ENCODE measurements at places on chromosomes 7 and 10. TPM values are rescaled to one million over a fixed set of nuclear protein-coding genes. Genes with fewer than 3 reads are reported as not detected.

GRCh38 chr7:11702938-11703337 lies 129.1 kb downstream of the THSD7A start:
- DNase-seq, result no peak

- DNase-seq, result peak; percentile 73
These were observed 29.8 kb downstream of the PLAU start for GRCh38 chr10:73940634-73941221.

DNA sequence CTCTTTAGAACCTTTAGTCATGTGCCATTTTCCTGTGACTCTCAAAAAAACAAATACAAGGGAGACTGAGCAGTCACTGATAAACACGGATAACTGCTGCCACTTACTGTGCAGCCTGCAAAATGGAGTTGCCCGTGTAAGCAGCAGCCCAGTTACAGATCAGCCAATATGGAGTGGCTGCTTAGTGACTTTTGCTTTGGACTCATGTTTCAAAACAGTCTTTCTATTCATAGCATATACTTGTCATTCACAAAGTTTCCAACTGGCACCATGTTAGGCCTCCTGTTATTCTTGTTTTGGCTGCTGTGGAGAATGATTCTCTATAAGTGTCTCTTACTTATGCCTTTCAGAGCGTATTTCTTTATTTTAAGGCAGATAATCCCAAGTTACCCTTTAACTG lies 3.0 kb downstream of the FAM204A start:
- no peak for DNase-seq

- no peak for DNase-seq
These were observed 11.9 kb upstream of the PTPN12 start for GRCh38 chr7:77525231-77525630.

DNA sequence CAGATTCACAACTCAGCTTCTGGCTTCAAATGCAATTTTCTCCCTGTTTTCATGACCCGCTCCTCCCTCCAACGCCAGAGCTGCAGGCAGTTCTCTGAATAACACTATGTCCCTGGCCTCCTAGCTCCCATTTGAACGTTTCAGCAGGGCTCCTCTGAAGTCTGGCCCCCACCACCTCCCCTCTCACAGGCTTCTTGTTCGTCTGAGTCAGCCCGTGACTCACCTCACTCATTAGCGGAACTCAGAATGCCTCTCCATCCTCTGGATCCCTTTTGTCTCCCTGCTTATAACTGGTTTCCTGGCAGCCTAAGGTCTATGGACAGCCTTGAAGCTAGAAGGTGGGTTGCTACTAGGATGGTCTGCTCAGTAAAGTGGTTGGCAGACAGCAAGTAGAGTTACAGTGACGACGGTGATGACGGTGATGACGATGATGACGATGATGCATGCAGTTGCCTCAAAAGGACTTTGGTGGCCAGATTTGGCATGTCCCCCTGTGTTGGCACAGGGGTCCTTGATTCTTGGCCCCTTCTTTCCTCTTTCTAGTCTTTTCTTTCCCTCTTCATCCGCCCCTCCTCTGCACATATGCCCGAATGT lies 83.3 kb upstream of the MKLN1 start:
- DNase-seq, result no peak

GRCh38 chr7:85614684-85615083 lies 427.8 kb upstream of the SEMA3D start:
- DNase-seq, result no peak

DNA sequence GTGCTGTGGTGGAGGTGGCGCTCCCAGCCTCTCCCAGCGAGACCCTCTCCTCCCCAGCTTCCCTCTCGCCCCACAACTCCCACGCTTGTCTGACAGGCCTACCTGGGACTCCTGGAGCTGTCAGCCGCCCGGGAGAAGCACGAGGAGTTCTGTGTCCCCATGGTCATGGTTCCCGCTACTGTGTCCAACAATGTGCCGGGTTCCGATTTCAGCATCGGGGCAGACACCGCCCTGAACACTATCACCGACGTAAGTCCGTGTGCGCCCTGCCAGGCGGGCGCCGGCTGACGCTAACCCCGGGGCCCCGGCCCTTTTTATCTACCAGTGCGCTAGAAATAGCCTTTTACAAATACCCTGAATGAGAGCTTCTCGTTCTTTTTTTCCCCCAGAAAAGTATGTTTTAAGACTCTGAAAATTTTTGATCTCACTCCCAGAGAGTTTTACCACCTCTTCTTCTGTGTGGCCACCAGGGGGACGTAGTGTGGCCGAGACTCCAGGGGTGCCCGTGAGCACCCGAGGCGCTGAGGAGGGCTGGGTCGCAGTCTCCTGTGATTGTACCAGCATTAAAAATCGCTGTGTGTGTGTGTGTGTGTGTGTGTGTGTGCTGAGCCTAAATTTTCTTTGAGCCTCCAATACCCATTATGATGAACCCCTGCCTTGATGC lies 52.6 kb downstream of the PFKP start:
- DNase-seq, result peak; percentile 48

DNA sequence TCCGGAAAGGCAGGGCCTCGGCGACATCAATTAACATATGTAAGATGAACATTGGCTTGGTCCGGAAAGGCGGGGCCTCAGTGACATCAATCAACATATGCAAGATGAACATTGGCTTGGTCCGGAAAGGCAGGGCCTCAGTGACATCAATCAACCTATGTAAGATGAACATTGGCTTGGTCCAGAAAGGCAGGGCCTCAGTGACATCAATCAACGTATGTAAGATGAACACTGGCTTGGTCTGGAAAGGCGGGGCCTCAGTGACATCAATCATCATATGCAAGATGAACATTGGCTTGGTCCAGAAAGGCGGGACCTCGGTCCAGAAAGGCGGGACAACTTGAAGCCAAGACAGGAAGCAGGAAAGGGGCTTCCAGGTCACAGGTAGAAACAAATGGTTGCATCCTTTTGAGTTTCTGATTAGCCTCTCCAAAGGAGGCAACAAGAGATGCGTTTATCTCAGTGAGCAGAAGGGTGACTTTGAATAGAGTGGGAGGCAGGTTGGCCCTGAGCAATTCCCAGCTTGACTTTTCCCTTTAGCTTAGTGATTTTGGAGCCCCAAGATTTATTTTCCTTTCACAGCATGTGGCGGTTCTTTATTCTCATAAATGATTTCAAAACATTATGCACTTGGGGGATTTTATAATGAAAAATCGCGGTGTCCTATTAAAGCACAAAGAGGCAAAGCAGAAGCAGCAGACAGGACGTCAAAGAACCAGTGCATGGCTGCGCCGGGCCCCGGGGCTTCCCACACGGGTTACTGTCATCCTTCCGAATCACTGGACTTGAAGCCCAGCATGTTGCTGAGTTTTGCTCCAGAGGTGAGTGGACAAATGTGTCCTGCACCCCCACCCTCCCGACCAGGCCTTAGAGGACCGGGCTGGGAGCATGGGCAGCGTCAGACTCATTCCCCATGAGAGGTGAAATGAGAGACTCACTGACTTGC lies 43.1 kb upstream of the EN2 start:
- no peak for DNase-seq

- no peak for DNase-seq
These were observed 4.0 kb upstream of the SVOPL start for GRCh38 chr7:138705167-138705566.

GRCh38 chr10:14891151-14891550 lies 12.5 kb downstream of the SUV39H2 start:
- DNase-seq, result no peak

DNA sequence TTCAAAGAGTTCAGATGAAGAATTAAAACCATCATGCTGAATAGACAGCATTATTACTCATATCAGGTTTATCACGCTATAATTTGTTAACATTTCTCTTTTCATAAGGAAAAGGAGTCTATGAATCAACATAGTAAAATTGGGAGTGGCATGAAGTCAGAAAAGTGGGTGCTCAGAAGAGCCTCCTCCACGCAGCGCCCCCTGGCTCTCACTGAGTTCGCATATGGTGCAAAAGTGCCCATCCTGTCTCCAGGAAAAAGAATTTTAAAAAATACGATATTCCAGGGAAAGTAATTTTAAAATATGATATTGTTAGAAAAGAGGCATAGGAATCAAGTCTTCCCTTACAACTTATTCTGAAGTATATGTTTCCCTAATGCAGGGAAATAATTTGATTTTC lies 176.3 kb upstream of the TCERG1L start:
- DNase-seq, result no peak

GRCh38 chr7:91811236-91811635 lies 69.3 kb downstream of the MTERF1 start:
- no peak for DNase-seq

DNA sequence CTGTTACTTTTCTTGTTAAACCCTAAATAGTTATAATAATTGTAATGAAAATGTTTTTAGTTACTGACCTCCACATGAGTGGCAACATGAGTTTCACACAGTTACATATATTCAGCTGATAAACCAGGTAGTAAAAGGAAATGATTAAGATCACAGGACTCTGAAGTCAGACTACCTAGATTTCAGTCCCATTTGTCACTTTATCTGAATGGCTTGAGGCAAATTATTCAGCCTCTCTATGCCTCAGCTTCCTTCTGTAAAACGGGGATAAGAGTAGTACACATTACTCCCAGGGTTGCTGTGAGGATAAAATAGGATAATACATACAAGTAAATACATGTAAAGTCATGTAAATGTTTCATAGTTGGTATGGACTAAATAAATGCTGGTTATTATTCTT lies 254.3 kb upstream of the LRRTM3 start:
- DNase-seq, result no peak

DNA sequence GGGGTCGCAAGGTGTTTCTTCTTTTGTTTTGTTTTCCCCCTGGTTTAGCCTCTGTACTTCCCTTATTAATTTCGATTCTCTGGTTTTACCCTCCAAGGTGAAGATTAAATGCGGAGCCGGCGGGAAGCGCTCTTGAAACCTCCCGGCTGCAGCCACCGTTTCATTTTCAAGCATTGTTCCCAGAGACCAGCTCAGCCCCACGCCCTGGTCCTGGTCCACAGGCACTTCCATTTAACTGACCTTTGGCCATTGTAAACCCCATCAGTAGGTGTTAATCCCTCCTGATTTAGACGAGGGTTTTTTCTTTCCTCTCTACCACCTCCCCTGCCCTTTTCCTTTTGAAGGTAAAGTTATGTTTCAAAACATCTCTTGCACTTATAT lies 39.2 kb upstream of the ENO4 start:
- DNase-seq, result no peak

DNA sequence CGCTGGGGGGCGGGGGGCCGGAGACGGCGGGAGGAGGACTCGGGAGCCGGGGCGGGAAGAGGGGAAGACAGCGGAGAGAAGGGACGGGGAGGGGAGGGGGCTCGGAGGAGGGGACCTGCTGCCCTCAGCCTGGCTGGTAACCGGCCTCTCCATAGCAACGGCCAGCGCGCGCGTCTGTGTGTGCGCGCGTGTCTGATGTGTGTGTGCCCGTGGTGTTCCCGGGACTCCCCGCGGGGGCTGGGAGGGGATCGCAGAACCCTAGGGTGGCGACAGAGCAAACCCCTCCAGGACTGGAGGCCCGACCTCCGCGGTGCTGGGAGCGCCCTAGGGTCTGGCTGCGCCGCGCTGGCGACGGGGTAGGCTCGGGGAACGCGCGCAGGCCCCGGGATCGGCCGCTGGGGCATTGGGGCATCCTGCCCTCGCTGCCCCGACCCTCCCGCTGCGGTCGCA lies 356.3 kb downstream of the DNAJB6 start:
- DNase-seq, result no peak

- DNase-seq, result no peak
These were observed 15.7 kb upstream of the ERLIN1 start for GRCh38 chr10:100201549-100201948.

GRCh38 chr10:121500701-121501332 lies 97.4 kb downstream of the FGFR2 start:
- no peak for DNase-seq

DNA sequence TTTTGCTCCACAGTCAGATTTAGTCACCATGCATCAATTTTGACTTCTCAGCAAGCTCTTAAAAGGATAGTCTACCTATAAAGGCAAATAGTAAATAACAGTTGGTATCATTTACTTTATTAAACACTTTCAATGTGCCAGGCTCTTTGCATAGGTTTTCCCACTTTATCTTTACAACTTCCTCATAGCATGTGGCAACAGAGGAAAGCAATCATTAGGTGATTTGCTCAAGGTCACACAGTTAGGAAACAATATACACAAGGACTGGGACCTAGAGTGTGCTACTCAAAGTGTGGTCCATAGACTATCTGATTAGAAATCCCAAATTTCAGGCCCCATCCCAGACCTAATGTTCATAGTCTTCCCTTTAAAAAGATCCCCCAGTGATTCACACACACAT lies 212.3 kb downstream of the MTERF1 start:
- DNase-seq, result no peak

DNA sequence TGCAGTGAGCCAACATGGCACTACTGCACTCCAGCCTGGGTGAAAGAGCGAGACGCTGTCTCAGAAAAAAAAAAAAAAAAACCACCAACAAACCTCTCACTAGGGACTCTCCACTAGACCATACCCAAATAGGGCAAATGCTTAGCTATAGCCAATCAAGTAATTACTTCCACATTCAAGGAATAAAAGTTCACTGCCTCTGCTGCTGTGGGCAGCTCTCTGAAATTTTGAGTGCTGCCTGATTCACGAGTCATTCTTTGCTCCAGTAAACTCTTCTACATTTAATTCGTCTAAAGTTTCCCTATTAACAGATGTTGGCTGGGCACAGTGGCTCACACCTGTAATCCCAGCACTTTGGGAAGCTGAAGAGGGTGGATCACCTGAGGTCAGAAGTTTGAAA lies 4.7 kb upstream of the NRBF2 start:
- DNase-seq, result no peak

GRCh38 chr7:129401967-129402860 lies 32.0 kb upstream of the STRIP2 start:
- no peak for DNase-seq

- no peak for DNase-seq
These were observed 59.6 kb downstream of the NEURL1 start for GRCh38 chr10:103552856-103553742.

GRCh38 chr7:87345962-87346371 lies 503 bp downstream of the CROT start:
- no peak for DNase-seq

GRCh38 chr10:1419796-1420610 lies 317.3 kb downstream of the ADARB2 start:
- no peak for DNase-seq

- no peak for DNase-seq
These were observed 99.6 kb downstream of the KLF6 start for GRCh38 chr10:3685384-3685783.

- DNase-seq, result no peak
These were observed 30.0 kb downstream of the GUSB start for GRCh38 chr7:65951837-65952578.

The LRRN3 gene
- total RNA-seq, result under 0.01 TPM

The FOXI2 gene
- total RNA-seq, result 0.54 TPM

The AQP1 gene
- 0.81 TPM for total RNA-seq

The INSIG1 gene
- 95.9 TPM for total RNA-seq

The ANXA7 gene
- total RNA-seq, result 116 TPM

The KAZALD1 gene
- 5.9 TPM for total RNA-seq

The ADCY1 gene
- under 0.01 TPM for total RNA-seq

The FAM25A gene
- total RNA-seq, result not detected

The ALKBH4 gene
- 39.6 TPM for total RNA-seq

The C10orf62 gene
- not detected for total RNA-seq

Measured in hematopoietic multipotent progenitor cell (in vitro differentiated cells).